ENCODE measurements at places on chromosomes 7 and 10. TPM values are rescaled to one million over a fixed set of nuclear protein-coding genes. Genes with fewer than 3 reads are reported as not detected.

DNA sequence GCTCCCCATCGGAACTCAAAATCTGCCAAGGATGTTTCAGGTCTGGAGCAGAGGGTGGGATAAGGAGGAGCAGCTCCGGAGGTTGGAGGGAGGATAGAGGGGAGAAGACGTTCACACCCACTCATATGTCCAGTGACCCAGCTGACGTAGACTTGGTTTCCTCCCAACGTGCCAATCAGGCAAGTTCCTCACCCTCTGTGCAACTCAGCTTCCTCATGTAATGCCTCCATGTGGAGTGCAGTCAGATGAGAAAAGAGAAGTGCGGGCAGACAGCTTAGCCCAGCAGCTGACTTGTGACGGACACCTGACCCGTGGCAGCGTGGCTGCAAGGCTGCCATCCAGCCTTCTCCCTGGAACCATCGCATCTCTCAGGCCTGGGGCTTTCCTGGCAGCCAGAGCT lies 86.8 kb downstream of the NPTX2 start:
- no peak overlapping the region for H3K27ac ChIP-seq
- no peaks in the 10 kb centered on the region for H3K4me1 ChIP-seq
- H3K4me3 ChIP-seq = no peak overlapping the region
- H3K36me3 ChIP-seq = no peaks in the 10 kb centered on the region

DNA sequence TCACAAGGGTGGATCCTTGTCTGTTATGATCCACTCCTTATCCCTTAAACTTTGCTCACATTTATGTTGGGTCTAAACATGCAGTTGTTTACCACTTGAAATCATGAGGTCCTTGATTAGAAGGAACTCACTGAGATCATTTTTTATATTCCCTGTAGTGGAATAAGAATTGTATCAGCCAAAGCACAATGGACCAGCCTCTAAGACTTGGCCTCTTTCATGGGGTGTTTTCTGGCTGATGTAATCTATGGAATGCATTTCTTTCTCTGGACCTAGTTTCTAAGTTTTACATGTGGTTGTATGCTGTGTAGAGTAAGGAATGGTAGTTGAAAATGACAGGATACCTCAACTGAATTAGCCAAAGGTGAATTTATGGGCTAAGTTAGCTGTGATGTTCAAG lies 376.6 kb downstream of the SORCS3 start:
- H3K4me1 ChIP-seq = no peaks in the 10 kb centered on the region
- H3K27ac ChIP-seq = no peak overlapping the region
- H3K36me3 ChIP-seq = no peaks in the 10 kb centered on the region
- no peak overlapping the region for H3K4me3 ChIP-seq

GRCh38 chr10:125343983-125344382 lies 183.6 kb upstream of the CTBP2 start:
- no peaks in the 10 kb centered on the region for H3K27me3 ChIP-seq
- peaks cover 5% of the 10 kb centered on the region for H3K4me1 ChIP-seq
- H3K36me3 ChIP-seq = no peaks in the 10 kb centered on the region
- DNase-seq = no peak

GRCh38 chr7:106423111-106423510 lies 138.3 kb upstream of the NAMPT start:
- H3K36me3 ChIP-seq = no peaks in the 10 kb centered on the region
- H3K27ac ChIP-seq = no peak overlapping the region
- no peaks in the 10 kb centered on the region for H3K27me3 ChIP-seq
- no peak overlapping the region for H3K4me3 ChIP-seq
- peaks cover 16% of the 10 kb centered on the region for H3K4me1 ChIP-seq

- H3K27ac ChIP-seq = no peak overlapping the region
- peaks cover 12% of the 10 kb centered on the region for H3K4me1 ChIP-seq
- no peak overlapping the region for H3K4me3 ChIP-seq
- H3K27me3 ChIP-seq = no peaks in the 10 kb centered on the region
- no peak for DNase-seq
Measured at GRCh38 chr10:78251016-78251385, 217.3 kb downstream of the RPS24 start.

GRCh38 chr7:92609921-92610518 lies 19.8 kb upstream of the FAM133B start:
- no peak overlapping the region for H3K4me3 ChIP-seq
- no peaks in the 10 kb centered on the region for H3K4me1 ChIP-seq
- no peaks in the 10 kb centered on the region for H3K27me3 ChIP-seq
- DNase-seq = peak; percentile 41
- no peak overlapping the region for H3K27ac ChIP-seq

The CHCHD1 gene
- 238 TPM for total RNA-seq

Data from PC-3 (cell line).